ENCODE measurements at places on chromosomes 1 and 21.

GRCh38 chr1:54774820-54775498, 10.6 kb upstream of the PARS2 start:
- peak; percentile 30 for DNase-seq

GRCh38 chr1:113965703-113966412, 13.4 kb upstream of the OLFML3 start:
- no peak for DNase-seq

- peak; percentile 30 for DNase-seq
Measured at GRCh38 chr1:193338194-193338593, 151.8 kb upstream of the B3GALT2 start.

- peak; percentile 67 for DNase-seq
Measured at GRCh38 chr1:101314244-101314643, 77.4 kb downstream of the S1PR1 start.

DNA sequence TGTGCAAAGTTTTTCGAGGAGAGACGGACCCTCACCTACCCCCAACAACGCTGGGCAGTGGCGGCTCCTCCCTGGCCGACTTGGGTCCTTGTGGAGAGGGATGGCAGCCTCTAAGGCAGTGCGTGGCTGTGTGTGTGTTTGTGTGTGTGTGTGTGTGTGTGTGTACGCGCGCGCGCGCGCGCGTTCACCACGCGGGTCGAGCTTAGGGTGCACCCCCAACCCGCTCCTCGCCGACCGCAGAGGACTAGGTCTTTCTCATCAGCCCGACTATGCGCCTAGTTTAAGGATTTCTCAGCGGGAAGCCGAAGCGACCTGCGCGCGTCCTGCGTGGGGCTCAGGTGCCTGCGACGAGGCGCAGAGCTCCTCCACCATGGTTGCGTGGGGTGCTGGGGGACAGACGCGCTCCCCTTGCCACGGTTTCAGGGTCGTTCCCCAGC, 940 bp downstream of the SOX13 start:
- no peak for DNase-seq

- DNase-seq, result no peak
Measured at GRCh38 chr1:206534552-206534951, 27.2 kb downstream of the RASSF5 start.

DNA sequence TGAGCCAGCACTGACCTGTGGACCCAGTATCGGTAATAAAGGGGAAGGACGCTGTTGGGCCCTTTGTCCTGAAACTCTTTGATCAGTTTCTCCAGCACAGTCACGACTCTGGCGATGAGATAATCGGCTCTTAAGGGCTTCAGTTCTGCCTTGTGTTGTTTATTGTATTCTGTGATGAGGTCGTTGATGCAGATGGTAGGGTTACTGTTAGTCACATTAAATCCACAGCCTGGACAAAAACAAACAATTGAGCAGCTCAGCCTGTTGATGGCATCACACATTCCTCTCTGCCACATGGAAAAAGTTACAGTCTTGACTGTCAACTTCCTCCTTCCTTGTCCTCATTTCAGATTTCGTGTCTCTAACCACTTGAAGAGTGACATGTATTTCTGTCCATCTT, 57.6 kb downstream of the SIM2 start:
- peak; percentile 25 for DNase-seq

- DNase-seq, result no peak
Measured at GRCh38 chr1:96632045-96632664, 89.4 kb upstream of the PTBP2 start.

GRCh38 chr1:228148196-228148861, 1.4 kb upstream of the GJC2 start:
- DNase-seq, result peak; percentile 32

DNA sequence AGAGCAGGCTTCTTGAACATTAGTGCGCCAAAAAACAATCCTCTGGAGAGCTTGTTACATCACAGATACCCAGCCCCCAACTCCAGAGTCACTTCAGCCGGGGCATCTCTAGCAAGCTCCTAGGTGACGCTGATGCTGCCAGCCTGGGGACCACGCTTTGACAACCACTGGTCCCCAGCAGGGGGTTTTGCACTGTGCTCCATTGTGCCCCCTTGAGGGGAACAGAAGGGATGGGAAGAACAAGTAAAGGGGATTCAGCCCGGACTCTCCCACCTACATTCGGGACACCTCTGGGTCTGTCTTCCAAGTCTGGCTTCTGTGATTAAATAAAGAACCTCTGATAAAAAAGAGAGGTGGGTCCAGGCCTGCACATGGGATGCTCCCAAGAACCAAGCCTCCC, 60.4 kb downstream of the ATP5PO start:
- no peak for DNase-seq

- DNase-seq, result no peak
Measured at GRCh38 chr1:160521554-160521953, 1.5 kb downstream of the SLAMF6 start.

DNA sequence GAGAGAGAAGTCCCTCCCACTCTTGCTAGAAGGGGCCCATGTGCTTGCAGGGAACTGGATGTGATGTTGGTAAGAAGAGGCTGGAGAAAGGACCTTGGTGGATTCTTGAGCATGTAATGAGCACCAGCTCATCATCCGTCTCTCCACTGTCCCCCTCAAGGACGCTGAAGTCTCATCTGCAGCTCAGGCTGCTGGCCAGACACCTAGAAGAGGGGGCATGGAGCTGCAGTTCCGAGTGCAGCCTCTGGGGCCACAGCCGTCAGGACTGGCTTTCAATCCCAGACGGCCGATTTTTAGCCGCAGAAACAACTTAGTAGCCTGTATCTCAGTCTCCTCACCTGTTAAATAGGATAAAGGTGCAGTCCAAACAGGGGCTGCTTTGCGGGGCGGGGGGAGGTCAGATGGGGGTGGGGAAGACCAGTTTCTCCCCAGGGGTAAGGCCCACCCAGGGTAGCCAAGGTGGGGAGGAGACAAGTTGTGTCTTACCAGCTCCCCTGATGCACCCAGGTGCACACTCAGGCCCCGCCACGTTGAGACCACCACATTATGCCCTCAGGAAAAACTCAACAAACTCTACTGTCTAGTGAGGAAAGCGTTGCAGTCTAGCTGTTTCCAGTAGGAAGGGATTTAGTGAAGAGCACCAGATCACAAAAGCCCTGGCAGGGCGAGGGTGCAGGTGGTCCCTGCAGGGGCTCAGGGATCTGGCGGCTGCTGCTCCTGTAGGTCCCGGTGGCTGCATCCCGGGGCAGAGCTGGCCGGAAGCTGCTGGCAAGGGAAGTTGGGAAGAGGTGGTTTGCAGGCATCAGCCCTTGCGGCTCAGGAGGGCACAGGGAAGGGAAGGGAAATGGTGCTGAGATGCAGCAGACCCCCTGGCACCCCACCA, 29.5 kb downstream of the LDLRAP1 start:
- peak; percentile 76 for DNase-seq

DNA sequence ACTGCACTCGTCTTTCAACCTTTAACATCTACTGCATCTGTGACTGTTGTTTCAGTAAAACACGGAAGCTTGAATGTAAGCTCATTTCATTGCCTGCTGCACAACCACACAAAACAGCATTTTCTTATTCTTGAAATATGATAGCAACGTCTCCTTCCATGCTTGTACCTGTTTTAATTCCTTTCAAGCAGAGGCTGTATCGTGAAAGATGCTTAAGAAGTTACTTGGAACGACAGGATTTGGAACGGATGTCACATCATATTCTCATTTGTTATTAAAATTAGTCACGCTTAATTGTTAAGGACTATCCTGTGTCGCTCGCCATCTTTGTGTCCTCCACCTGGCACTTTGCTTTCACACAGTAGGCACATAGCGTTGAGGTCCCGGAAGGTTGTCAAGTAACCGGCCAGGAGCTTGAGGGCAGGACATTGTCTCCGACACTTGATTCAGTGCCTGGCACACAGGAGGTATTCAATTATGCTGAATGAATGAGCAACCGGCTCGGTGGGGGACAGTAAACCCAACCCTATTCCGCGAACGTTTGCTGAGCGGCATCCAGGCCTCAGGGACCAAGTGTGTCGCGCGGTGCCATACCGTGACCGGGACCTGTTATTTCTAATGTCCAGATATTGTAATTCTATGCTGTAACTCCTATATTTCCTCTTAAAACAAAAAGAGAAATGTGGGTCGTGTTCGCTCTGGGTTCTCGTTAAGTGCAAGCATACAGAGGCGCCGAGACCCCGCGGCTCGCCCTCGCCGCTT, 499 bp upstream of the SH3GLB1 start:
- peak; percentile 22 for DNase-seq

GRCh38 chr1:88441022-88441421, 243.1 kb upstream of the PKN2 start:
- DNase-seq, result no peak

DNA sequence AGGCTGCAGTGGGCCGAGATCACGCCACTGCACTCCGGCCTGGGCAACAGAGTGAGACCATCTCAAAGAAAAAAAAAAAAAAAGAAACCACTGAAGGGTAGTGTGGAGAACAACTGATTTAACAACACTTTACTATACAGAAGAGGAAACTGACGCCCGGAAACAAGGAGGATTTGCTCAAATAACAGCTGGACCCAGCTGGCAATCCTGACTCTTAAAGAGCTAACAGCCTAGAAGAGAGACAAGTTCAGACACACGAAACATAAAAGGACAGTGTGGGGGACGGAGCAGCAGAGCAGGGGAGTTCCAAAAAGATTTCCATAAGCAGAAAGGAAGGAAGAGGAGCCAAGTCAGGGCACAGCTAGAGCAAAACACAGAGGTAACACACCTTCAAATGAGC, 4.4 kb downstream of the ECHDC2 start:
- no peak for DNase-seq
